ENCODE measurements at places on chromosomes 6 and 20. TPM values are rescaled to one million over a fixed set of nuclear protein-coding genes. Genes with fewer than 3 reads are reported as not detected.

CCN2 gene
- 38.7 TPM for polyA plus RNA-seq

LY6G6F gene
- polyA plus RNA-seq, result 0.45 TPM

ZBTB22 gene
- 13.5 TPM for polyA plus RNA-seq

DLK2 gene
- 0.34 TPM for polyA plus RNA-seq

EMILIN3 gene
- 0.34 TPM for polyA plus RNA-seq

SOX4 gene
- 8.8 TPM for polyA plus RNA-seq

KCNQ2 gene
- 1.6 TPM for polyA plus RNA-seq

ADGRF5 gene
- polyA plus RNA-seq, result 21.3 TPM

FAM83C gene
- polyA plus RNA-seq, result not detected

RAD21L1 gene
- polyA plus RNA-seq, result not detected
